ENCODE measurements at places on chromosomes 7 and 10.

GRCh38 chr10:49184642-49185111 is 3.5 kb downstream of the TMEM273 start:
- no peaks in the 10 kb centered on the region for H3K36me3 ChIP-seq
- no peak overlapping the region for H3K27ac ChIP-seq
- DNase-seq: no peak
- H3K4me3 ChIP-seq: 0 out of 2 replicates have a peak overlapping the region, but pooled peaks have one; percentile 15
- peaks cover 37% of the 10 kb centered on the region for H3K4me1 ChIP-seq
- H3K27me3 ChIP-seq: no peaks in the 10 kb centered on the region

DNA sequence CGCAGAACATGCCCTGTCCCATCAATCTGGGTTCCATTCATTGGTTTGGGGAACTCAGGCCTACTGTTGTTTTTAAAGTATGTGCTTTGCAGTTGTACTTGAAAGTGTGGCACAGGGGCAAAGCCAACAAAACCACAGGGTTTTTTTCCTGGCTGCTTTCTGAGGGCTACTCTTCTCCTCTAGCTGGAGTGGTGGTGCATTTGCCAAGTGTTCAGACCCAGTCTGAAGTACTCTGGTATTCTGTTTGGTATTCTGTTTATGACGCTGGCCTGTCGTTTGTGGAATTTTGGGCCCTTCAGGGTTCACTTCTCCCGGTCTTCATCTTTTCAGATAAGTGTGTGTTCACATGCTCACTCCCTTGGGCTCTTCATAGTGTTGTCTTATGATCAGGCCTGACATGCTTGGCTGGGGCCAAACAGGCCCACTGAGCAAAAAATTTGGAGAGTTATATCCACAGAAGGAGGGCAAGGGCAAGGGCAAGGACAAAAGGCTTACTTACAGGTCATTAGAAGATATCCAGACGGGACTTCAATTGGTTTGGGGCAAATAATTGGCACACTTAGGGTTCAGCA is 26.3 kb downstream of the SLC26A4 start:
- no peak overlapping the region for H3K4me3 ChIP-seq
- peaks cover 2% of the 10 kb centered on the region for H3K27me3 ChIP-seq
- no peak overlapping the region for H3K27ac ChIP-seq
- no peaks in the 10 kb centered on the region for H3K4me1 ChIP-seq
- H3K36me3 ChIP-seq: no peaks in the 10 kb centered on the region
- DNase-seq: no peak

- 0 out of 2 replicates have a peak, but pooled peaks cover 3% of the 10 kb centered on the region for H3K27me3 ChIP-seq
- no peak for DNase-seq
- peaks cover 16% of the 10 kb centered on the region for H3K4me1 ChIP-seq
- H3K36me3 ChIP-seq: no peaks in the 10 kb centered on the region
- H3K27ac ChIP-seq: no peak overlapping the region
Measured at GRCh38 chr10:95374597-95375209, 83.9 kb upstream of the PDLIM1 start.

- no peak overlapping the region for H3K27ac ChIP-seq
- DNase-seq: no peak
- no peaks in the 10 kb centered on the region for H3K36me3 ChIP-seq
- no peaks in the 10 kb centered on the region for H3K27me3 ChIP-seq
- no peak overlapping the region for H3K4me3 ChIP-seq
- H3K4me1 ChIP-seq: no peaks in the 10 kb centered on the region
Measured at GRCh38 chr10:30368065-30368718, 19.1 kb upstream of the MTPAP start.

- no peak for DNase-seq
- peak overlapping the region; percentile 76 for H3K27ac ChIP-seq
- H3K4me1 ChIP-seq: no peaks in the 10 kb centered on the region
- no peaks in the 10 kb centered on the region for H3K27me3 ChIP-seq
Measured at GRCh38 chr10:70232155-70232858, 922 bp downstream of the PPA1 start.

DNA sequence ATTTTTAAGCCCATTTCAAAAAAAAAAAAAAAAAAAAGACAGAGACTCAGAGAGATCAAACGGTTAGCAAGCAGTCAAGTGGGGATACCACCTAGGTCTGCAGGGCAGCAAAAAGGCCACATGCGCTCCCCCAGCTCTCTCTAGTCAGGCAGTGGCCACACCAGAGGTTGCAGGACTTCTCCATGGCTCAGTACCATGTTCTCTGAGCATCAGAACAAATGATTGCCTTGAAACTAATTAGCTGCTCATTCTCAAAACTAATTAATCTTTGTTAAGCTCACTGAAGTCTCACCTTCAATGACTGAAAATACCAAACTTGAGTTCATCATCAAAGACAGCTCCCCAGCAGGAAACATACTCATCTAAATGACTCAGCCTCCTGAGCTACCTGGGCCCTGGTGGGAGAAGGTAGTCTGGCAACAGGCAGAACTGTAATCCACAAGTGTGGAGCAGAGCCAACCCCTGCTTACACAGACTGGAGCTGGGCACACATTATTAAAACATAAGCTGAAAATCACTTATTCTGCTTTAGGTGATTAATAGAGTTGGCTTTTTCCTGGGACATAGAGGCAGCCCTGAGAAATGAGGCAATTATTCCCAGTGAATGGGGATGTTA is 319.6 kb downstream of the GRID1 start:
- H3K36me3 ChIP-seq: no peaks in the 10 kb centered on the region
- H3K27me3 ChIP-seq: no peaks in the 10 kb centered on the region
- H3K4me3 ChIP-seq: no peak overlapping the region

DNA sequence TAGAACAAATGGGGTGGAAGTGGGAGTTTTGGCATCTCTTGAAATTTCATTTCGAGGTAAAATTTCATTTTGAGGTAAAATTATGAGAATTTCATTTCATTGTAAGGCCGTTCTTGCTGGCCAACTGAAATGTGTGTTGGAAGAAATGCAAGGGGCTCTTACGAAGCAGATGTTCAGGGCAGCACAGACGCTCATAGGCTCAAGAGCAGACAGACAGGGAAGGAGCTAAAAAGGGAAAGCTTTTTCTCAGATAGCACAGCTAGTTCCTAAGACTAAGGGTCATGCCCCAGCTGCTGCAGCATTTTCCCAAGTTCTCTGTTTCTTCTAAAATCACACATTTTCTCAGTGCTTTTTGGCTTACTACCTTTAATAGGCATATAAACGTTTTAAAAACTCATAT is 65.1 kb upstream of the SFMBT2 start:
- H3K4me3 ChIP-seq: 0 out of 2 replicates have a peak overlapping the region, but pooled peaks have one; percentile 13
- H3K36me3 ChIP-seq: no peaks in the 10 kb centered on the region
- peak overlapping the region; percentile 65 for H3K27ac ChIP-seq
- no peak for DNase-seq
- peaks cover 79% of the 10 kb centered on the region for H3K4me1 ChIP-seq

DNA sequence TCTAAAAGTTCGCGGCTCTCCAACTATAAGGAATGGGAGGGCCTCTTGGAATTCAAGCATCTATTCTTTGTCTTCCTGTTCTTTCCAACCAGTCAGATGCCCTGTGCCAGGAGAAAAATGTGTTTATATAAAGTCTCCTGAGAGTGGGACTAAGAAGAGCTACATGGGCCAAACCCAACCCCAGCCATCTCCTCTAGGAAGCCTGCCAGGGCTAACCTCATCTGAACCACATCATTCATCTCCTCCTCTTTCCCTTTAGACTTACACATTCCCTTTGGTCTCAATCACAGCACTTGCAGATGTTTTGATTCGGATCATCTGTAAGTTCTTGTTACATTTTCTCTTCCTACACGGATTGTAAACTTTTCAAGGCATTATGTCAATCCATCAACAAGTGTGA is 62.6 kb downstream of the DOCK4 start:
- no peak for DNase-seq
- no peak overlapping the region for H3K4me3 ChIP-seq
- no peak overlapping the region for H3K27ac ChIP-seq
- no peaks in the 10 kb centered on the region for H3K27me3 ChIP-seq
- H3K4me1 ChIP-seq: no peaks in the 10 kb centered on the region

DNA sequence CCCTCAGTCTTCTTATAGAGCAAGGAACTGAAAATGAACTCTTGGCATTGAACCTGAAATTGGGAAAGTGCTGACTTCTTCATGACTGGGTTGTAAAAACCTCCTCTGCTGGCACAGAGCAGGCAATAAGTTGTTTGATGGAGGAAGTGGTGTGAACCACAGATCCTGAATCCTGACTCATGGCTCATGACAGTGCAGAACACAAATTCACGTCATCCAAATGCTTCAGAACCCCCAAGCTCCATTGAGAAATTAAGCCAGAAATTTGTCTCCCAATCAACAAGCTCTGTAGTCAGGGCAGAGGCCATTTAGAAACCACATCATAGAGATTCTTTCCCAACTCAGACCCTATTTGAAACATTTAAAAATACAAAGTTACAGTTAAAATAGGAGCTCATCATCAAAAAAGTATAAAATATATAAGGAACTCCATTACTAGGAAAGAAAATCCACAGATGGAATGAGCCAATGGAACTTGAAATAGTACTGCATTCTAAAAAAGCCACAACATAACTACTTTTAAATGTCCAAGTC is 10.3 kb upstream of the STK17A start:
- peak overlapping the region; percentile 18 for H3K27ac ChIP-seq
- no peaks in the 10 kb centered on the region for H3K27me3 ChIP-seq
- peaks cover 33% of the 10 kb centered on the region for H3K4me1 ChIP-seq

GRCh38 chr7:48250441-48250951 is 79.2 kb downstream of the ABCA13 start:
- no peaks in the 10 kb centered on the region for H3K36me3 ChIP-seq
- DNase-seq: no peak
- peaks cover 7% of the 10 kb centered on the region for H3K4me1 ChIP-seq
- H3K27me3 ChIP-seq: no peaks in the 10 kb centered on the region

DNA sequence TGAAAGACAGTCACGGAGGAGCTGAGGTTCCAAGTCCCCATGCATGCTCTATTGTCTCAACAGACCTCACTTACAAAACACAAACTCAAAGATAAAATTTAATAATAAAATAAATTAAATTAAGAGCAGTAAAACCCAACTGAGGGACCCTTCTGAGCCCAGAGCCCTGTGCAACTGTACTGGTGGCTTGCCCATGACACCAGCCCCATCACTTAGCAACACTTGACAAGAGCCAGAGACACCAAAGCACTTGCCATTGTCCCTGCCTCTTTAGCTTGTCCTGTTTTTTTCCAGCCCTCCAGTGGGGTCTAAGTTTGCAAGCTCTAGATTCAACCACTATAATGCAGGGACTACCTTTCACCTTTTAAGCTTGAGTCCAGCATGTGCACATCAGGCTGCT is 117.9 kb downstream of the JCAD start:
- no peaks in the 10 kb centered on the region for H3K27me3 ChIP-seq
- no peak overlapping the region for H3K27ac ChIP-seq
- no peaks in the 10 kb centered on the region for H3K4me1 ChIP-seq
- DNase-seq: no peak

GRCh38 chr10:92219559-92219958 is 71.3 kb downstream of the CPEB3 start:
- DNase-seq: no peak
- no peak overlapping the region for H3K27ac ChIP-seq
- no peak overlapping the region for H3K4me3 ChIP-seq
- no peaks in the 10 kb centered on the region for H3K27me3 ChIP-seq

- H3K27ac ChIP-seq: no peak overlapping the region
- H3K27me3 ChIP-seq: no peaks in the 10 kb centered on the region
- DNase-seq: no peak
- H3K4me3 ChIP-seq: peak overlapping the region; percentile 95
- H3K4me1 ChIP-seq: peaks cover 15% of the 10 kb centered on the region
Measured at GRCh38 chr7:21430575-21430954, 2.7 kb downstream of the SP4 start.

- H3K27ac ChIP-seq: no peak overlapping the region
- no peak for DNase-seq
- no peaks in the 10 kb centered on the region for H3K4me1 ChIP-seq
- H3K36me3 ChIP-seq: no peaks in the 10 kb centered on the region
- no peaks in the 10 kb centered on the region for H3K27me3 ChIP-seq
Measured at GRCh38 chr7:46493196-46493595, 572.1 kb upstream of the IGFBP3 start.

GRCh38 chr10:131726076-131726880 is 174.5 kb upstream of the PPP2R2D start:
- no peak overlapping the region for H3K27ac ChIP-seq
- H3K36me3 ChIP-seq: no peaks in the 10 kb centered on the region
- no peak overlapping the region for H3K4me3 ChIP-seq
- no peaks in the 10 kb centered on the region for H3K27me3 ChIP-seq
- no peak for DNase-seq

- H3K27ac ChIP-seq: no peak overlapping the region
- H3K4me3 ChIP-seq: no peak overlapping the region
- H3K27me3 ChIP-seq: no peaks in the 10 kb centered on the region
- no peaks in the 10 kb centered on the region for H3K36me3 ChIP-seq
Measured at GRCh38 chr10:114520453-114520852, 116.2 kb upstream of the AFAP1L2 start.

DNA sequence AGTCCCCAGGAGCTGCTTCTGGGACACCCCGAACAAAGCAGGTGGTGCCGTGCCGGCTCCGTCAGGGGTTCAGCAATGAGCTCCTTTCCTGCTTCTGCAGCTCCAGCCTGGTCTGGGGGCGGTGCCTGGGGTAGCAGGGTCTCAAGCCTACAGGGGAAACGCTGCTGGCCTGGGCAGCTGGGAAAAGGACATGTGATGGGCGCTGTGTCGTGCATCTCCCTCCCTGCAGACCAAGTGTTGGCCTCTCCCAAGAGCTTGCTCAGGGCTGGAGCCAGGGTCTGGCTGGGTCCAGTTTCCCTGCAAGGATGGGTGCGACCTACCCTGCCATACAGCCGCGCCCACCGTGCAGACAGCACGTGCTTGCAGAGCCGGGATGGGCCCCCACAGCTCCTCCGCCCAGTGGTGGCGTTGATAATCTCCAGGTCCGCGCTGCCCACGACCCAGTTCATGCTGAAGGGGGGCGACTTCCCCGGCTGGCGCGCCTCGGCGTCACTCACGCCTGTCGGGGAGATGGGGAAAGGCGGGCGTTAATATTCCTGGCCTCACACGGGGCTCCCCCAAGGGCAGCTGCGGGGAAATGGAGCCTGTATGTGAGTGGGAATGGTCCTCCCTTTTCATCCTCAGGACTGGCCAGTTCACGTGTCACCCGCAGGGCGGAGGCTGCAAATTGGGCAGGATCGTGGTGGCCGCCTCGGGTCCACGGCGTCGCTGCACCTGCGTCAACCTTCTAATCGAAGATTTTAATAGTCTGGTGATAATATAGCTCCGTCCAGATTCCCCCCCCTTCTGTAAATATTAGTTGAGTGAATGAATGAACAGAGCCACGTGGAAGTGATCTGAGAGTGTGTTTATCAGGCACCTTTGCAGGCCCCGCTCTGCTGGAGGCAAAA is 128.6 kb downstream of the WDR37 start:
- no peaks in the 10 kb centered on the region for H3K4me1 ChIP-seq
- DNase-seq: no peak
- H3K27ac ChIP-seq: no peak overlapping the region
- peaks cover 2% of the 10 kb centered on the region for H3K27me3 ChIP-seq
- no peaks in the 10 kb centered on the region for H3K36me3 ChIP-seq
- no peak overlapping the region for H3K4me3 ChIP-seq

GRCh38 chr7:80372415-80372814 is 139.4 kb downstream of the GNAT3 start:
- H3K27me3 ChIP-seq: no peaks in the 10 kb centered on the region
- H3K4me3 ChIP-seq: no peak overlapping the region
- H3K4me1 ChIP-seq: no peaks in the 10 kb centered on the region
- no peaks in the 10 kb centered on the region for H3K36me3 ChIP-seq

- peaks cover 42% of the 10 kb centered on the region for H3K4me1 ChIP-seq
- H3K27ac ChIP-seq: no peak overlapping the region
- H3K36me3 ChIP-seq: no peaks in the 10 kb centered on the region
- no peak for DNase-seq
- H3K4me3 ChIP-seq: no peak overlapping the region
- H3K27me3 ChIP-seq: no peaks in the 10 kb centered on the region
Measured at GRCh38 chr10:79101560-79102497, 33.1 kb downstream of the ZMIZ1 start.

All from GM12878 (cell line).